Right lobe of liver (tissue), 6 donors: ENCODE measurements at places on chromosomes 7 and 10. TPM values are rescaled to one million over a fixed set of nuclear protein-coding genes. Genes with fewer than 3 reads are reported as not detected.

The ZNF282 gene
- total RNA-seq: 9.6 TPM

- DNase-seq: peak; percentile 30
Measured at GRCh38 chr10:5960070-5960972, 17.0 kb downstream of the IL15RA start.

The WNT8B gene
- total RNA-seq: not detected

GRCh38 chr7:113793171-113793570, 125.6 kb downstream of the PPP1R3A start:
- no peak for DNase-seq

- no peak for DNase-seq
Measured at GRCh38 chr7:13288516-13288915, 601.1 kb downstream of the ARL4A start.

The ACTL6B gene
- not detected for total RNA-seq

DNA sequence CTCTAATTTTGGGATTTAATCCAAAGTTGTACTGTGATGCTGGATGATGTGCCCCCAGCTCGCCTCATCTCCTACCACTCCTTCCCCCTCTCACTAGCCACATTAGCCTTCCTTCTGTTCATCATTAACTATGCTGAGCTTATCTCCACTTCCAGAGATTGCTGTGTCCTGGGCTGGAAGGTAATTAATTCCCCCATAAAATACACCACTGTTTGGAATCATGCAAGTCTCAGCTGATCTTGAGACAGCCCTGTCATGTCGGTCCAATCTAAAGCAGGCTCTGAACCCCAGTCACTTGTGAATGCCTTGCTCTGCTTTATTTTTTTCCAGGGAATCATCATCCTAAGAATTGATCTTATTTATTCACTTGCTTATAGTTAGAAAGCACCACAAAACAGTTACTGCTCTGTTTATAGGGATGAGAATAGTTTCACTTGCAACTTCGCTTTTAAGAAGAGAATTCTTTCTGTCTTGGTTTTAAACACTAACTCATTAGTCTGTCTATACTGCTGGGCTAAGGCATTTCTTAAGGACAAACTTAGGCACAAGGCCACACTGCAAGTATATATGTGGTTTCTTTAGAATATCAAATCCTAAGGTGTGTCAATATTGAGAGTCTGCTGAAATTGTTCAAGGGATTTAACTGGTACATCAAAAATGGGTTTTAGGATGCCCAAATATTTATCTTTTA, 341.1 kb upstream of the SEMA3A start:
- no peak for DNase-seq

GRCh38 chr7:105691082-105691679, 109.9 kb upstream of the EFCAB10 start:
- no peak for DNase-seq

- no peak for DNase-seq
Measured at GRCh38 chr10:72110673-72111401, 22.5 kb upstream of the SPOCK2 start.

GRCh38 chr7:44912775-44913347, 27.5 kb upstream of the PURB start:
- no peak for DNase-seq

GRCh38 chr10:44906486-44906885, 4.7 kb upstream of the TMEM72 start:
- no peak for DNase-seq

DNA sequence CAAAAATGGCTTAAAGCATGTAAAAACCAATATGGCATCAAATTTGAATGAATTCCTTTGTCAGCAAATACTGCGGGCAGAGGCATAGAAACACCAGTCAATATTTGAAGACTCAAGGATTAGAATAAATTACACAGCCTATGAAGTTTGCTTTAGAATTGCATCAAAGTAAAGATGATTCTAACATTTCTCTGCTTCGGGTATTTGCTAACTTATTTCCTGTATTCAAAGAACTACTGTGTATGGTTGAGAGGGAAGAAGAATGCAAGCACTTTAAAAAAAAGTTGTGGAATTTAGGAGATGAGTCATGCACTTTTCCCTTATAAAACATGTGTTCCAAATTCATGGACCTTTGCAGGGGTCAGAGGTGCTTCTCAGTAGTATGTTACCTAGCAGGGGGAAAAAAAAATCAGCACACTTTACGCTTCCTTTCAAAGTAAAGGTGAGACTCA, 90.1 kb downstream of the PIP4K2A start:
- no peak for DNase-seq

- DNase-seq: no peak
Measured at GRCh38 chr10:92470026-92470425, 103.9 kb downstream of the IDE start.

The ORAI2 gene
- 3.3 TPM for total RNA-seq

DNA sequence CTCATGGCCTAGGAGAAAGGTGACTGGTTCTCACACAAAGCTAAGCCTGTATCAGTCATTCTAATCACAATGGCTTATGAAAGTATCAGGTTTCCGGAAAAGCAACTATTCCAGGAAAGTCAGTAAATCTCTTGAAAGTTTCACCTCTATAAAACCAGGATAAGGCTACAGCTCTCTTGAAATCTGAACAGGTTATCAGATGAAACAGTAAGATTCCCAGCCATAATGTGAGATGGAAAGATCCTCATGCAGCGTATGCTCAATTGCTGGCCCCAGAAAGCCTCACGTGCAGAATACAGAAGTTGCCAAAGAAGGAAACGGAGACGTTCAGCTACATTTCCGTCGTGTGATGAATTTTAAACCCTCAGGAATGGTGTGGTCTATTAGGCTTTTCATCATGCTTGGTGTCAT, 90.0 kb downstream of the PFKFB3 start:
- no peak for DNase-seq

GRCh38 chr10:6738112-6738768, 158.2 kb upstream of the PRKCQ start:
- DNase-seq: no peak

The MAGI2 gene
- 4.0 TPM for total RNA-seq

The RPEL1 gene
- total RNA-seq: not detected

The RHOBTB1 gene
- 3.6 TPM for total RNA-seq

The HTR7 gene
- total RNA-seq: 0.31 TPM

GRCh38 chr10:78210548-78210947, 176.9 kb downstream of the RPS24 start:
- DNase-seq: no peak

GRCh38 chr7:80478683-80479082, 33.2 kb downstream of the GNAT3 start:
- DNase-seq: no peak

The NOS3 gene
- 3.9 TPM for total RNA-seq
